Choroid plexus epithelial cell (primary cell): ENCODE measurements at places on chromosomes 11 and 22.

GRCh38 chr22:46929046-46929709 is 166.7 kb downstream of the TBC1D22A start:
- DNase-seq = no peak

GRCh38 chr11:12292766-12293165 is 84.6 kb upstream of the PARVA start:
- no peak for DNase-seq

DNA sequence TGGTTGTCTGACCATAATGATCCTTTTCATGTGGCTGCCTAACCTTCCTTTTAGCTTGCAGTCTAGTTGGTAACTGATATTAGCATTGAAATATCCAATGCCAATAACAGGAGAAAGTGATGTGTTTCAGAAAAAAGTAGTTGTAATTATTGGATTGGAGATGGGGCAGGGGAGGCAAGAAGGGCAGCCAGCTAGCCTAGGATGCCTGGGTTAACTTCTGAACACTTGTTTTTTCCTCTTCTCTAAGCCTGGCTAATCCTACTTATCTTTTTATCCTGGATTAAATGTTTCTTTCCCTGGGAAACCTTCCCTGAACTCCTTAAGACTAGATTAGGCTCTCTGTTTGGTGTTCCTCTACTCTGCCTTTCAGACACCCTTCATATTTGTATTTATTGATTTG is 380.2 kb downstream of the TMEM135 start:
- no peak for DNase-seq

DNA sequence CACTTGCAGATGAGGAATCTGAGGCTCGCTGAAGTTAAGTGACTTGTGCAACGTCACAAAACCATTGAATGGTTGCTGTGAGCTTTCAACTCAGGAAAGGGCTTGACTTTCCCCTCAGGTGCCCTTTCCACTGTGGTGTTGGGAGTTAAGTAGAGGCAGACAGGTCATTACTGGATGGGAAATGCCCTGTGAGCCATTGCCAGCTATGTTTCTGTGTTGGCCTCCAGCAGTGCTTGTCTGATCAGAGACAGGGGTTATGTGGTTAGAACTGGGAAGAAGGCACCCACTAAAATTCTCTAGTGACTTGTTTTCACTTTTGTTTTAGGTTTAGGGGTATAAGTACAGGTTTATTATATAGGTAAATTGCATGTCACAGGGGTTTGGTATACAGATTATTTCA is 96.6 kb downstream of the FDX1 start:
- DNase-seq = peak; percentile 5

DNA sequence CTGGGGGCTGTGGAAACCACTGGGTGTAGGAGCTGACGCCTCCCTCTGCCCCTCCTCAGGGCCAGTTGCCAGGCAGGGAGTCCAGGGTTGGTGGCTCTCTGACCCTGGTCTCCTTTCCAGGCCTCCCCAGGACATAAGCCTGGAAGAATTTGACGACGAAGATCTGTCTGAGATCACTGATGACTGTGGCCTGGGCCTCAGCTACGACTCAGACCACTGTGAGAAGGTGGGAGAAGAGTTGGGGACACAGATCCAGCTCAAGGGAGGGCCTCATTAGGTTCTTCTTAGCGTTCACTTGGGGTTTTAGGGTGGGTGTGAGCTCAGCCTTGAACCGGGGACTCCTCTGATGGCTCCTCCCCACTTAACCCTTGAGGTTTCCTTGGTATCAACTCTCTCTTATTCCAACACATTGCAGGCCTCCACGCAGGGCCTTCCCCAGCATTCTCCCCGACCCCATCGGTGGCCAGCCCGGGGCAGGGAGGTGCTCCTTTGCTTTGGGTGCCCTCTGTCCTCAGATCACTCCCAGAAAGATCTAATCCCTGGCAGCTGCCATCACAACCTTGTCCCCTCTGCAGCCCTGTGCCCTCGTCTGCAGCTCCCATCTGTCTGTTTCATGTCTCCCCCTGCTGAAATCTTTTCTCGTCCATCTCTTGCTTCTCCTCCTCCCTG is 1.2 kb downstream of the MAPK8IP2 start:
- no peak for DNase-seq

DNA sequence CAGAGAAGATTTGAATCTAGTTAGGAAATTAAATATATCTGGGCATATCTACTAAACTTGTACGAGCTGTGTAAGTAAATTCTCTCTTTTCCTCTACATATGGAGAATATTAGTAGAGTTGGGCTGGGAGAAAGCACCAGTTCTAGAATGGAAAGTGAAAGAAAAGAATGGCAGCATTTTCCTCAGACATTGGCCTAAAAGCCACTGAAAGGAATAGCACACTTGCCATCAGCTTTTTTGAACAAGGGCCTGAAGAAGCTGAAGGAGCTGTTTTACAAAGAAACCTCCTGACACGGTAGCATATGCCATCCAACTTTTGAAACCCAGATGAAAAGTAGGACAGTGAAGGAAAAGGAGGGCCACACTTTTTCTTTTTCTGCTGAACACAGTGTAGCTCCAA is 1563.7 kb upstream of the TENM4 start:
- DNase-seq = no peak

GRCh38 chr11:65305501-65306268 is 9.0 kb upstream of the CDC42EP2 start:
- DNase-seq = peak; percentile 88
